ENCODE measurements at places on chromosomes 6 and 20.

GRCh38 chr6:21596145-21596948 is 2.8 kb downstream of the SOX4 start:
- DNase-seq = peak; percentile 66

- DNase-seq = peak; percentile 66
Measured at GRCh38 chr6:148746363-148747144, at the start of gene UST. Gene UST, plus strand, starts transcription at chr6:148747030. Its CDS starts 401 bp downstream, at chr6:148747431.

DNA sequence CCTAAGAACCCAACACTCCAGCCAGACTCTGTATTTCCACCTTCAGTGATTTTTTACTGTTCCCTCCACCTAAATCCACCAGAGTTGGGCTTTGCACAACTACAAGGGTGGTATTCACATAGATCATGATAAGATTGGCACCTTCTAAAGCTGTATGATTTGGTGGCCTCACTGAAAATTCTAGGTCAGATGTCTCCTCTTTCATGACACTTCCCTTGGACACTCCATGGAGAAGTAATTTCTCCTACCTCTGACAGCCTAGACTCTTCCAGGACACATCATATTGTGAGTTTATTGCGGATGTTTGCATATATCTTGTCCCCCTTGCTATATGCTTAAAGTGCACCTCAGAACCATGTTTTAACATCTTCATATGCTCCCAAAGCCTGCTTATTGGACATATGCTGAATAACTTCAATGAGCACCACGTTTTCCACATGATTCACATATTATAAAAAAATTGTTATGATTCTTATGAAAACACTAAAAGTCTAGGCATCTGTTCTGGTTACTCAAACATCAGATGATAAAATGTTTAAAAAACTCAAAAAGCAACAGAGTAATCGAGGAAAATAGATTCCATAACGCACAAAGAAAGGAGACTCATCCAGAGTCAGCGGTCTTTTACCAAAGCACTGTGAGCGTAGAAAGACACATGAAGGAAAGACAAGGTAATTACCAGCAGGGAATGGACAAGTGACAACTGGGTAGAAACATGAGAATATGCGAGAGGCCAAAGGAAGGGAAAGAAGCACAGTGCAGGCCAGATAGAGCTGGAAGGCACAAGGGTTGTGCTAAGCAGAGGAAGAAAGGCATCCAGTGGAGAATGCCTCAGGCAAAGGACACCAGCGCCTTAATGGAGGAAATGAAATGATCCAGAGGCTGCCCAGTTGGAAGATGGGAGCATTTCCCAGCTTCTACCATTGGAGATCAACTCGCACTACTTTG is 46.5 kb downstream of the KIF16B start:
- no peak for DNase-seq

- DNase-seq = no peak
Measured at GRCh38 chr6:74798302-74798701, 407.6 kb downstream of the COL12A1 start.

DNA sequence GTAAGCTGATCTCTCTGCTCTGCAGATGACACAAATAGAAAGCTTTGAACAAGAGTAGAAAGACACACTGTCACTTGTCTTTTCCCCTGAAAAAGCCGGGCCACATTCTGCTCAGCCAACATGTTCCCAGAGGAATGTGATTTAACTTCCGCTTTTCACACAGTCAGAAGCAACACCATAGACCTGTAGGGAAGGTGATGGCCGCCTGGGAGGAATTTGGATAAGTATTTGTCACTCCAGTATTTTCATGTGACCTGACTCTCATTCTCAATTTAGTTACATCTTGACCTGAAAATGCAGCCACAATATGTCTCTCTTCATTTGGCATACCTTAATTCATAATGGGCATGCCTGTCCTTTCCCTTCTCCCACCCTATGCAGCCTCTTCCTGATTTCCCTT is 2.0 kb upstream of the GRM1 start:
- no peak for DNase-seq

Measured in NCI-H774 (cell line).